Renal cortical epithelial cell (primary cell): ENCODE measurements at places on chromosomes 7 and 10. TPM values are rescaled to one million over a fixed set of nuclear protein-coding genes. Genes with fewer than 3 reads are reported as not detected.

Gene NEUROG3
- total RNA-seq, result not detected in 2 replicates

Gene EVX1
- total RNA-seq, result not detected in 2 replicates

- DNase-seq, result peak; percentile 43
Observed at GRCh38 chr10:24900888-24901685, 51.3 kb downstream of the PRTFDC1 start.

- DNase-seq, result no peak
Observed at GRCh38 chr10:10777279-10777678, 240.4 kb upstream of the CELF2 start.

DNA sequence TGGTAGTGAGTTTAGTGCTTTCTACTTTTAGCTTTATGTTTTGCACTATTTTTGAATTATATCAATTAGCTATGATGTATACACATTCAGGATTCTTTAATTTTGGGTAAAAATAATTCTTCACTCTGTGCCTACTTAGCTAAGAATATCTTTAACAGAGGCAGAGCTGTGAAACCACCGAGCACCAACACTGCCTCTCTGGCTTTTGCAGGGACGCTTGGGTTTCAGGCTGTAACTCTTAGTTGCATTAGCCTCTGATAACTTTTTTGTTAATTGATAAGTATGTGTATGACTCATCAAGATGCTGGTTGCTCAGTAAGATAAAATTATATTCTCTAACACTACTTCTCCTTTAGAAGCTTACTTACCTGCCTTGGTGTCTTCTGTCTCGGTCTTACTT, 738.3 kb downstream of the AUTS2 start:
- no peak for DNase-seq
